ENCODE measurements at places on chromosomes 5 and 9.

- no peak for DNase-seq
These were observed 31.2 kb upstream of the EBF1 start for GRCh38 chr5:159130871-159131270.

GRCh38 chr5:11432116-11432515 lies 472.1 kb downstream of the CTNND2 start:
- no peak for DNase-seq

- DNase-seq = no peak
These were observed 8.4 kb downstream of the CNOT8 start for GRCh38 chr5:154866841-154867240.

- DNase-seq = peak; percentile 12
These were observed 649 bp downstream of the AP3B1 start for GRCh38 chr5:78293851-78294247.

- DNase-seq = no peak
These were observed 64.1 kb downstream of the ROR2 start for GRCh38 chr9:91885746-91886413.
